H9 (cell line): ENCODE measurements at places on chromosomes 1 and 21. TPM values are rescaled to one million over a fixed set of nuclear protein-coding genes. Genes with fewer than 3 reads are reported as not detected.

The SYNC gene
- 0.15 TPM in 2 replicates for total RNA-seq

GRCh38 chr1:165481820-165482532 is 37.0 kb upstream of the RXRG start:
- no peak for DNase-seq

The PRMT6 gene
- total RNA-seq, result 37.5 and 41.9 TPM in 2 replicates

The OR6K3 gene
- total RNA-seq, result not detected in 2 replicates

GRCh38 chr1:203534526-203534925 is 40.6 kb downstream of the OPTC start:
- DNase-seq, result no peak
